Naive thymus-derived CD4-positive, alpha-beta T cell (primary cell): ENCODE measurements at places on chromosomes 1 and 21.

DNA sequence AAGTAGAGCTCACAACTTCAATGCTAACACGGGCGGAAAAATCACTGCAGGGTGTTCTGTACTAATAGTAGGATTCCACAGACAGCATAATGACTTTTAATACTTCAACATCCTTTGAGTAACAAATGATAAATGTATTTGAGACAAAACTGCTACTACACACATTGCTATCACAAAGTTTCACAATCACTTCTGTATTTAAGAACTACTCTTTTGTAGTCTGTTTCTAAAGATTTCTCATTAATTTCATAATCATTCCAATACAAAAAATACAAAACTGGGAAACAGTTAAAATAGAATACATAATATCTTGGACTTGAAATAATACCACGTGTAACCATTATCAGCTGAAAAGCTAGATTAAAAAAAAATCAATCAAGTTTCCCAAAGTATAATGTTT is 2.7 kb downstream of the HMGN1 start:
- DNase-seq: no peak

DNA sequence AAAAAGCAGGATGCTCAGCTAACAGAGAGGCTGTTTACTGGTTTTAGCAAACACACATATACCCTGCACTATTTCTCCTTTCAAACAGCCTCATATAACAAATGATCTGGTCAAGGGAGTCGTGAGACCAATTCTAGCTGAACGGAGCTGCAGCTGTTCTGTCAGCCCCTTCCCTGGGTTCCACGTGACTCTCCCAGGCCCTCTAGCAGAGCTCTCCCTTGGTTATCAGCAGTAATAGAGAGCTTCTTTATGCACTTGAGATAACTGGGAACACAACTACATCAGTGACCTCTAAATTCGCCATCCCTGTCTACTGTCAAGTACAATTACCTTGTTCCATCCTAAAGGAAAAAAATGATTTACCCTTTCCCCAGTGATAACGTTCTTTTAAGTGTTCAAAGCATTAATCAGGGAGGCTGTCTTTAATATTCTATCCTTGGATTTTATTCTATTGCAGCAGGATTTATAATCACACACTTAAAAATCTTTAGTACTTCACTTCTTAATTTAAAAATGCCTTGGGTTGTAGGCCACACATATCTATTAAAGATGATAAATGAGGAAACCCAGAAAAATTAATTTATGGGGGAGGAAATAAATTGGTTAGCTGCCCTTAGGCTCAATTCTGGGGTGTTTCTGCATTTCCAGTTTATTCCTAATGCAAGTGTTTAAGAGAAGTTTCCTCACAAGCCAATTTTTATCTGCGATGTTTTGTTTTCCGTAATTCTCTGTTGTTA is 28.2 kb downstream of the PTGER3 start:
- no peak for DNase-seq

DNA sequence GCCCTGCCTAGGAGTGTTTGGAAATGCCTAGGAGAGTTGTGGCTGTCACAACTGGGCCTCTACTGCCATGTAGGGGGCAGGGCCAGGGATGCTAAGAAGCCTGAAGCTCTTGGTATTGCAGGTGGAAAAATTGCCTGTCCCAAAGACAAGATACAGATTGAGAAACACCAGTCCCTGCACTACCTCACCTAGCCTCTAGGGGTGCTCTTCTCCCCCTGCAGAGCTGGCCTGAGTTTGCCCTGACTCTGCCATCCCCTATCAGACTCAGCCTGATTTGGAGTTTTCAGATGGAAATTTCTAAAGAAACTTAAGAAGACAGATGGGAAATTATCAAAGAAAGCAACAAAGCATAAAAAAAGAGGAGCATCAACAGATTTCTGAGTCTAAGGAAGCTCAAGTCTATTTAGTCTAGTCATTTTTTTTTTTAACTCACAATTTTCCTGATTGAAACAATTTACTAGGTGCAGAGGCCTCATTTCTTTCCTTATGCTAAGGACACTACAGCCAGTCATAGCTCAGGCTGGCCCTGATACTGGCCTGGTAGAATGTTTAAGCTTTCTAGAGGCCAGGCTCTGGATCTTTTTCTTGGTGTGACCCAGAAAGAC is 61.4 kb upstream of the LRRN2 start:
- peak; percentile 16 for DNase-seq

DNA sequence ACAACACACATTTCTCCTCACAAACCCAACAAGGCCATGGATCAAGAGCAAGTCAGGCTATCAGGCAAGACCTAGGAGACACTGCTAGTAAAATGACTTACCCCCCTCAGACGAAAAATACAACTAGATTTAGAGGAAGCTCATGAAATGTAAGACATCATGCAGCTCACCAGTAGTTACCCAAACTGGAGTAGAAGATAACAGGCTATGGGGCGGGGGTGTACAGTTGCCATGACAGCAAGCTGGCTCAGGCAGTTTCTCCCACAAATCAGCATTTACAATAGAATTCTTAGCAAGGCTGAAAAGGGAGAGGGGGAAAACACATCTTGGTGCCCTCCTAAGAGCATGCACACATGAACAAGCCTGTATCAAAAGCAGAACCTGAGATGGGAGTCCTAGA is 13.9 kb downstream of the TPM3 start:
- DNase-seq: no peak

- DNase-seq: no peak
Observed at GRCh38 chr1:222996310-222996975, 146.6 kb downstream of the TLR5 start.

GRCh38 chr1:29592731-29593130 is 356.4 kb downstream of the PTPRU start:
- no peak for DNase-seq

DNA sequence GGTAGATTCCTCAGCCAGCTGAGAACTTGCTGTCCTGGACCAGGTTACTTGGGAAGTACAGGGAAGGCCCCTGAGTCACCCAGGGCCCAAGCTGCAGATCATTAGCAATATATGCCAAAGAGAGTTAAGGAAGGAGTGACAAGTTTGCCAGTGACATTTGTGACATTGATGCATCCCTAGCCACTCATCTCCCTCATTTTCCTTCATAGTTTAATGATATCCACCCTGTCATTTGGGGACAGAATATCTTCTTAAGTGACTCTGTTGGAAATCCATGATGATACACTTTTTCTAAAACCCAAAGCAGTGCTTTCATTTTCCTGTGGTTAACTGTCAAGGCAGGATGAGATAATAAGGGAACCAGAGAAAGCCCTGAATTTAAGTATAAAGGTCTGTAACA is 3.2 kb downstream of the TNN start:
- no peak for DNase-seq

DNA sequence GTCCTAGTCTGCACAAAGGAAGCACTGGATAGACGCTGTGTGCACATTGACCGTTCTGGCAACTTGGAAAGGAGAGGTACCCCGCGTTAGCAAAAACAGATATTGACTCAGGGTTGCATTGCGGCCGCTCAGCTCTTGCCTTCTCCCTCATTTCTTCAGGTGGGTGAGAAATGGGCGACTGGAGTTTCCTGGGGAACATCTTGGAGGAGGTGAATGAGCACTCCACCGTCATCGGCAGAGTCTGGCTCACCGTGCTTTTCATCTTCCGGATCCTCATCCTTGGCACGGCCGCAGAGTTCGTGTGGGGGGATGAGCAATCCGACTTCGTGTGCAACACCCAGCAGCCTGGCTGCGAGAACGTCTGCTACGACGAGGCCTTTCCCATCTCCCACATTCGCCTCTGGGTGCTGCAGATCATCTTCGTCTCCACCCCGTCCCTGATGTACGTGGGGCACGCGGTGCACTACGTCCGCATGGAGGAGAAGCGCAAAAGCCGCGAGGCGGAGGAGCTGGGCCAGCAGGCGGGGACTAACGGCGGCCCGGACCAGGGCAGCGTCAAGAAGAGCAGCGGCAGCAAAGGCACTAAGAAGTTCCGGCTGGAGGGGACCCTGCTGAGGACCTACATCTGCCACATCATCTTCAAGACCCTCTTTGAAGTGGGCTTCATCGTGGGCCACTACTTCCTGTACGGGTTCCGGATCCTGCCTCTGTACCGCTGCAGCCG is 5.4 kb downstream of the GJA8 start:
- DNase-seq: no peak

DNA sequence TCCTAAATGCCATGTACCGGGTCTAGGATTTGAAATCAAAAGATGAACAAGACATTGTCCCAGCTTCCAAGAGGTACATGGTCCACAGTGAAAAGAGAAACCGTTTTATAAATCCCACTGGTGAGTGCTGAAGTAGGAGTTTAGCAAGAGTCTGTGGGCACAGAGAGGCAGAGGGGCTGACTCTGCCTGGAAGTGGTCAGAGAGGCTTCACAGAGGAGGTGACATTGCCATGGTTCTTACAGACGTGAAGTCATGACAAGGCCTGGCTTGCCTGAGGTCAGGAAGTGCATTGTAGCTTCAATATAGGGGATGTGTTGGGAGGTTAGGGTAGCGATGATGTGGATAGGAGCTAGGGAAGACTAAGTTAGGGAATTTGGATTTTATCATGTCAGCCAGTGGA is 28.4 kb downstream of the MAPKAPK2 start:
- DNase-seq: no peak

DNA sequence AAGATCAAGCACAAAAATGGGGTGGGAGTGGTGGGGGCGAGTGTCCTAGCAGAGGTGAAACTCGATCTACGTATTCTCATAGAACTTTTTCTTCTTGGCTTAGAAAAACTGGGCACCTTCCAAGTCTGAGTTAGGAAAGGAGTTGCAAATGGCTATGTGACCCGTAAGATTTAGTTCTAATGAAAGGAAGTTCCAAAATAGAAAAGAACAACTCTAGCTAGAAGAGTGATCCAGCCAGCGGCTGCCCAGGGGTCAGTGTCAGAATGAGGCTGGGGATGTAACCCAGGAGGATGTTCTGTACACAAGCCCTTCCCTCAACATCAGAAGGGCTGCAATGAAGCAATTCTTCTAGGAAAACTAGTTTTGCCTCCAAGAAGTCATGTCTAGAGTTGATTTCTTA is 5.2 kb downstream of the MTARC1 start:
- no peak for DNase-seq

DNA sequence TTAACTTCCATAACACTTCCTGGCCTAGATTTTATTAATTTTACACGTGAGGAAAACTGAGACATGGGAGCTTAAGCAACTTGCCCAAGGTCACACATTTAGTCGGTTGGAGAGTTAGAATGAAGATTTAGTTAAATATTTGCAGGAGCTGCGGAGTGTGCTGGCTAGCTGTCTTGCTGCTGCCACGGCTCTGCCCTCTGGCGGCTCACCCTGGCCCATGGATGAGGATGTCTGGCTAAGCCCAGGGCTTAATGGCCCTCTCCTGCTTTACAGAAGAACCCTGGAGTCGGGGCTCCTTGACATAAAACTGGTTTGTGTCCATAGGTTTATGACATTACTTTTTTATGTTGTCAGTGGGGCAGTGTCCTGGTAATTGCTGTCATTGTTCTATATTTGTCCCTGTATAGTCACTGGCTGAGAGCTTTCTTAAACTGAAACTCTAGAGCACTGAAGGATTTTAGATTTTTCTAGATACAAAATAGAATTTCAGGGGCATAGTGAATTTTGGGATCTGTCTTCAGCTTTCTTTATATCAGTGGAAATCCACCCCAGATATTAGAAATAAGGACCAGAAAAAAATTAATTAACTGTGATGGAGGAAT is 88.9 kb upstream of the WLS start:
- DNase-seq: no peak

DNA sequence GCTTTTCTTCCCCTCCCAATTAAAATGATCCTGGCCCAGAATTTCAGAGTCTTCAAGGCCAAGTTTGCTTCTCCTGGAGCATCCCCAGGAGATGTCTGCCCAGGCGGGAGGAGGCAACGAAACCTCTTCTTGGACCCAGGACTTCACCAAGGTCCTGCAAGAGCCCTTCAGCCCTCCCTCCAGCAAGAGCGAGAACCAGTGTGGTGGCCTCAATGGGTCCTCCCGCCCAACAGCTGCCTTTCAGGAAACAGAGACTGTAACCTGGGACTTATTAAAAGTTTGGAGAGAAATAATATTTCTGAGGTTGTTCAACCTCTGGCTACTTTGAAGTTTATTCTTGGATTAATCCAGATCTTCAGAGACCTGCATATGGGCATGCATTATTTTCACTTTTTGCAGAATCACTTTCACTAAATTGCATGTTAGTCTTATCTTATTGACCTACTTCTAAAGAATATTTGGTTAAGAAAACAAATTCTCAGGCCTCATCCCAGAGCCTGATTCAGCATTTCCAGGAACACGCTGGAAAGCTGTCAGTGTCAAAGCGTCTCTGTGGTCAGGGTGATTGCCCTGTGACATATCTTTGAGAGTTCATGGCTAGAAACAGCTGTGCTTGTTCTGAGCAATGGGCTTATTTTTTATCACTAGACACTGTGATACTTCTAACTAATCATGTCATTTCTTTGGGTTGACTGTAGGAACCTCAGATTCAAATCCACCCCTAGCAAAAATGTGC is 66.0 kb upstream of the CLDN14 start:
- no peak for DNase-seq

- no peak for DNase-seq
Observed at GRCh38 chr1:225514671-225515081, 86.8 kb upstream of the LBR start.

GRCh38 chr1:230982696-230983095 is 3.8 kb downstream of the ARV1 start:
- DNase-seq: no peak

GRCh38 chr1:3590139-3590763 is 21.1 kb downstream of the MEGF6 start:
- DNase-seq: no peak

DNA sequence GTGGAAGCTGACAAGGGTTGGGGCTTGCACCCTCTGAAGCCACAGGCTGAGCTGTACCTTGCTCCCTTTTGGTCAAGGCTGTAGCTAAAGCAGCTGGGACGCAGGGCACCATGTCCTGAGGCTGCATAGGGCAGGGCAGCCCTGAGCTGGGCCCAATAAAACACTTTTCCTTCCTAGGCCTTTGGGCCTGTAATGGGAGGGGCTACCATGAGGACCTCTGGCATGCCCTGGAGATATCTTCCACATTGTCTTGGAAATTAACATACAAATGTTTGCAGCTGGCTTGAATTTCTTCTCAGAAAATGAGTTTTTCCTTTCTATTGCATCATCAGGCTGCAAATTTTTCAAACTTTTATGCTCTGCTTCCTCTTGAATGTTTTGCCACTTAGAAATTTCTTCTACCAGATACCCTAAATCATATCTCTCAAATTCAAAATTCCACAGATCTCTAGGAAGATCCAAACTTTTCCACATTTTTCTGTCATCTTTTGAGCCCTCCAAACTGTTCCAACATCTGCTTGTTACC is 32.9 kb upstream of the TTLL7 start:
- no peak for DNase-seq

- DNase-seq: no peak
Observed at GRCh38 chr1:159141584-159142390, 29.6 kb upstream of the CADM3 start.

GRCh38 chr1:155912056-155912536 is 947 bp upstream of the RIT1 start:
- DNase-seq: no peak
